Gastroesophageal sphincter (tissue), 4 donors: ENCODE measurements at places on chromosomes 12 and 14.

GRCh38 chr12:67792185-67792584 lies 143.6 kb downstream of the DYRK2 start:
- ATAC-seq: no peak

DNA sequence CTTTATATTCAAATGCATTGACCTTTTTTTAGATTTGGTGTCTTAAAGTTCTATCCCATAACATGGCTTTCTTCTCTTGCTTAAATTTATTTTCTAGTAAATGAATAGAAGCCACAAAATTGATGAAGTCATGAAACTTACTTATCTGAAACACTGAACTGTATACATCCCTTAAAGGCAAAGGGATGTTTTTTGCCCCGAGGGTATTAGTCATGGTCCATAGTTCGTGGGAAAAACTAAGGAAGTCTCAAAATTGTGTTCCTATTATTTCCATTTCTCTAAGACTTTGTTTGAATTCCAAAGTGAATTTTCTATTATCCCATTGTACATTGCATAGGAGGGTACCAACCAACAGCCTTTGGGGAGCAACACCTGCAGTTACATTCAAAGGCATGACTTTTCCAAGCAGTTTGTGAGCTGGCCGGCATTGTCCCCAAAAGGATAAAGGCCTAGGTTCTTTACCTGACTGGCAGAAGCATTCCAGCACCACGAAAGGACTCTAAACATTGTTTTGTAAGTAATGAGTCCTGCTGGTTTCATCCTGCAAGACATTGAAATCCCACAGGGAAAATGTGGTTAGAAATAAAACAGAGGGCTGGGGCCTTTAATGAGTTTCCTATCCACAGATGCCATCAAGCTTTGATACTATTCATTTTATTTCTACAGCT lies 473.5 kb downstream of the PRKD1 start:
- ATAC-seq: no peak

- ATAC-seq: no peak
Measured at GRCh38 chr12:13117029-13117428, 13.6 kb upstream of the GSG1 start.

DNA sequence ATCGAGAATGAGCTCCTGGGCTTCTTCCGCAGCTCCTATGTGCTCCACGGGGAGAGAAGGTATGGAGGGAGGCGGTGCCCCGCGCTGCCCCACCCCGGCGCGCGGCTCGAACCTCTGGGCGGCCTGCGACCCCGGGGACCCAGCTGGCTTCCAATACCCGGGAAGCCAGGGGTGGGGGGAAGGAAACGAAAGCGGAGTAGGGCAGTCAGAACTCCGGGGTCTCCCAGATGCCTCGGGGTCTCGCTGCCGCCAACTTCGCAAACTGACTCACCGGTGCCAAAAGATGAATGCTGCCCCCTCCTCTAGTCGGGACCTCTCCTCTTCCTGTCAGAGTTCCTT lies 1.3 kb downstream of the TRHDE start:
- no peak for ATAC-seq

- ATAC-seq: no peak
Measured at GRCh38 chr14:99996951-99997571, 68.2 kb upstream of the EVL start.

DNA sequence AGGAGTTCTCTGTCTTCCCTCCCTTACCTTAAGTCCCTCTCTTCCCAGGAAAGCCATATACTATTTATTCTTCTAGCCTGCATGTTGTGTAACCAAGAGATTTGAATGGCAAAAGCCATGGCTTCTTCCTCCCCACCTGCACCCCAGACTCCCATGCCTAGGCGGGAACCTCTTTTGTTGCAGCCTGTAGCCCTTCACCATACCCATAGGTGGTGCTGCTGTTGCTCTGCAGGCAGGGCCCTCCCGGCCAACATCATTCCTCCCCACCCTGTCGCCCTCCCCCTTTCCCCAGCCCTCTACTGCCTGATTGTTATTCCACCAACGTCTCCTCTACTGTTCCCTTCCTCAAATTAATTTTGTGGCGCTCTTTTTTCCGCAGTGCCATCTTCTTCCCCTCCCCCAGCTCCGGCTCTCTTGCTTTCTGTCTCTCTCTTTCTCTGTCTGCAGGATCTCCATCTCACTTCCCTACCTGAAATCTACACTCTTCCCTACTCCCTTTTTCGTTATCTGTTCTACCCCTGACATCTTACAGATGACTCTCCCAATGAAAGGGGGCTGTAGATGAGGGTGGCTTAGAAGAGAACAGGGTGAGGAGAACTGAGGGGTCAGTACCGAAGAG lies 13.8 kb downstream of the NGDN start:
- ATAC-seq: no peak

GRCh38 chr14:47208434-47208833 lies 467.0 kb downstream of the MDGA2 start:
- no peak for ATAC-seq

GRCh38 chr12:53115891-53116648 lies 12.8 kb downstream of the SOAT2 start:
- ATAC-seq: peak; percentile 53

GRCh38 chr12:109696485-109697269 lies 16.9 kb upstream of the FAM222A start:
- ATAC-seq: no peak

DNA sequence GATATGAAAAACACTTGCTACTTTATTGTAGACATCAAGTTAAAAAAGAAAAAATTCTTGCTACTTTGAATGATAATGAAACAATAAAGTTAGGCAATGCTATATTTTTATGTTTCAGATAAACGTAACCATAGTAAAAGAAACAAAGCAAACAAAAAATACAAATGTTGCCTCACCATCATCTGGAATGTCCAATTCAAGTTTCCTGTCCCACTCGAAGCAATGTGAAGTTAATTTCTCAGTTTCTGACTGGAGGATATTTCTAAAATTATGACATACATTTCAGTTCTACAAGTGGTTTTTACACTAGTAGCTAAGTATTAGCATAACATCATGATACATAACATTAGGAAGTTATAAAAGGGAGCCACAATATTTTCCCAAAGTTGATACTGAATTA lies 20.9 kb downstream of the DLGAP5 start:
- ATAC-seq: no peak

- no peak for ATAC-seq
Measured at GRCh38 chr12:5512601-5512970, 80.7 kb downstream of the NTF3 start.

DNA sequence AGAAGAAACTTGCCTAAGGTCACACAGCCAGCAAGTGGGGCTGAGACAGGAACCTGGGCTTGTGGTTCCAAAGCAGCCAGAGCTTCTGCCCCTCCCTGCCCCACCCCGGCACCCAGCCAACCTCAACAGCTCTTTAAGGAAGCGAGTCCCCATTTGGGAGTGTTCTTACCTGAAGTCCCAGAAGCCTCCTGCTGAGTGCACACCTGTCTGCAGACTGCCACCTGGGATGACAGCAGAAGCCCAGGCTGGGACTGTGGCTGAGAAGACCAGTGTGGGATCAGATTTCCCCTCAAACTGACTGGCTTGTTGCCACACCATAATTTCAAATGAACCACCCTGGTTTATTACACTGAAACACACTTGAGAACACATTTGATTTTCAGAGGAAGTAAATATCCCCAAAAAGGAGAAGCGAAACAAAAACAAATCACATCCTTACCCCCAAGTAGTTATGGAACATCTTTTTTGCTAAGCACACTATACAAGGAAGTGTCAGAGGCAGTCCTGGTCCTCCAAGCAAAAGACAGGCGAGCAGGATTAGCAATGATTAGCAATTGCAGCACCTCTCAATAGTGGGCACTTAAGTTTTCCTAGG lies 6.3 kb upstream of the RIN3 start:
- no peak for ATAC-seq

GRCh38 chr12:126847005-126847629 lies 1419.9 kb upstream of the TMEM132C start:
- ATAC-seq: no peak

GRCh38 chr14:64971943-64972791 lies at the start of gene RAB15:
Gene RAB15 (minus strand): TSS chr14:64972336. CDS start chr14:64972076, 260 bp downstream.
- peak; percentile 82 for ATAC-seq

DNA sequence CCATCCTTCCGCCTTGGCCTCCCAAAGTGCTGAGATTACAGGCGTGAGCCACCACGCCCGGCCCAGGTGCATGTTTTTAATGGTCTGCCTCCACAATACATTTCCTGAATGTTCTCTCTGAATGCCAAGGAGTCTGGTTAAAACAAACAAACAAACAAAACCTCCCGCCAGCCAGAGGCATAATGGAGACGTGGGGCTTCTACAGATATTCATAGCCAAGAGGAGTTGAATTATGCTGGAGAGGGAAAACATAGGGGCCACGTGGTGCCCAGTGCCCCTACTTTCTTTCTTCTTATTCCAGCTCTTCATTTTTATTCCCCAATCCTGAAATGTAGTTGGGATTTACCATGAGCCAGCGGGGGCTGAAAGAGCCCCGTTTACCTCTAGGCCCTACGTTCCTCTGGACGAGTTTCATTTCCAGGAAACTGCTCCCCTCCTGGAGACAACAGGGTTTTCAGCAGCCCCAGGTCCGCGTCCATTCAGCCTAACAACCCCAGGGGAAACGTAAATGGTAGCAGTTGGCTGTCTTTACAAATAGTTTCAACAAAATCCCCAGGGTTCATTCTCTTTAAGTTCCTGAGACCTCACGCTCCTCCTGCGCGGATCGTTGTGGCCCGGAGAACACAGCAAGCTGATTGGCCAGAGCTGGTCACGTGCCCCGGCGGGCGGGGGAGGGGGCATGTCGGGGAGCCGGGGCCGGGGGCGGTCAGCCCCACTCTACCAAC lies 108.5 kb upstream of the ESRRB start:
- peak; percentile 60 for ATAC-seq

DNA sequence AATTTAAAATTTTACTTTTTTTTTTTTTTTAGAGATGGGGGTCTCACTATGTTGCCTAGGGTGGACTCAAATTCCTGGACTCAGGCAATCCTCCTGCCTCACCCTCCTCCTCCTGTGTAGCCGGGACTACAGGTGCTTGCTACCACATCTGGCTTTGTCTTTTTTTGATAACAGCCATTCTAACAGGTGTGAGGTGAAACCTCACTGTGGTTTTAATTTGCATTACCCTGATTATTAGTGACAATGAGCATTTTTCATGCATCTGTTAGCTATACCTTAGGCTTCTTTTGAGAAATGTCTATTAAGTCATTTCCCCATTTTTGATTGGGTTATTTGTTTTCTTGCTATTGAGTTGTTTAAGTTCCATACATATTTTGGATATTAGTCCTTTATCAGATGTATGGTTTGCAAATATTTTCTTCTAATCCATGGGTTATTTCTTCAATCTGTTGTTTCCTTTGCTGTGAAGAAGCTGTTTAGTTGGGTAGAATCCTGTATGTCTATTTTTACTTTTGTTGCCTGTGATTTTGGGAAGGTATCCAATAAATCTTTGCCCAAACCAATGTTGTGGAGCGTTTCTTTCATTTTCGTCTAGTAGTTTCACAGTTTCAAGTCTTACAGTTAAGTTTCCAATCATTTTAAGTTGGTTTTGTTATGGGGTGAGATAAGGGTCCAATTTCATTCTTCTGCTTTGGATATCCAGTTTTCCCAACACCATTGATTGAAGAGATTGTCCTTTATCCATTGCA lies 86.1 kb downstream of the MYF5 start:
- no peak for ATAC-seq

DNA sequence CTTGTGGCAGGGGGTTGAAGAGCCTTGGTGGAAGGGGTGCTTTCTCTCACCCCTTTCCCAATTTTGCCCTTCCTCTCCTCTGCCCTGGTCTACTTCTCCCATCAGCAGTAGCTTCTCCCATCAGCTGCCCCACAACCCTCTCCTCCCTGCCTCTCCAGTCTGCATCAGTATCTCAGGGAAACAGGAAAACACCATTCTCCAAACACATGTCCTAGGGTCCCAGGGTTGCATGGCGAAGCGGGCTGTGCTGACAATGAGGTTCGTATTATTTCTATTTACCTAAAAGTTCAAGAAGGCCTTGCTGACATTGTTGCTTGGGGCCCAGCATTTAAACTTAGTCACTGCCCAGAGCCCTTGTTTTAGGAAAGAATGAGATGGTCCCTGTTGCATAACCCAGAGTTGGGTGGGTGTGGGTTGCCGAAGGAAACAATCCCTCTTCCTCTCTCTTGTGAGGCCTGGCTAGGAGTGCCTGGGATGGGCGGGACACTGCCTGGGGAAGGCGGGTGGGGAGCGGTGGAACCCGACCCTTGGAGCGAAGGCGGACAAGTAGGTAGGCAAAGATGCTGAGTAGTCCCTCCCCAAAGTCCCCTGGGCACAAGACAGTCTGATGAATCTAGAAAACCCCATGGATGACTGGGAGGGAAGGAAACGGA lies 1.3 kb upstream of the IGFBP6 start:
- peak; percentile 79 for ATAC-seq

DNA sequence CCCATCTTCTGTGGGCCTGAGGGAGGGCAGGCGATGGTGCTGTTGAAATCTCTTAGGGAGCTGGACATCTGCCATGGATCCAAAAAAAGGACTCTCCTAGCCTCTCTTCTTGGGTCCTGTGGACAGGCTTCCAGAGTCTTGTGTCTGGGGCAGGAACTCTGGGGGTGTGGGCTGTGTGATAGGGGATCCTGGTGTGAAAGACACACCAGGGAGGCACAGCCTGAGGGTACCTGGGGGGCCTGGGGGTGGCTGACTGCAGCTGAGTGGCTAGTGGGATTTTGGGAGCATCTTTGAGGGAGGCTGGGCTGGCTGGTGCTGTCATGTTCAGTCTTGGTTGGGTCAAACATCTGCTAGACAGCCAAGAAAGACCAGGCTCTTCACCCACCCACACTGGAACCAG lies 1.8 kb upstream of the KRT83 start:
- ATAC-seq: no peak

GRCh38 chr12:128267131-128267622 lies at the start of gene TMEM132C:
Gene TMEM132C (plus strand): TSS chr12:128267170. CDS start chr12:128267403, 233 bp downstream.
- ATAC-seq: peak; percentile 29

GRCh38 chr12:203074-203461 lies 10.9 kb downstream of the SLC6A12 start:
- no peak for ATAC-seq

DNA sequence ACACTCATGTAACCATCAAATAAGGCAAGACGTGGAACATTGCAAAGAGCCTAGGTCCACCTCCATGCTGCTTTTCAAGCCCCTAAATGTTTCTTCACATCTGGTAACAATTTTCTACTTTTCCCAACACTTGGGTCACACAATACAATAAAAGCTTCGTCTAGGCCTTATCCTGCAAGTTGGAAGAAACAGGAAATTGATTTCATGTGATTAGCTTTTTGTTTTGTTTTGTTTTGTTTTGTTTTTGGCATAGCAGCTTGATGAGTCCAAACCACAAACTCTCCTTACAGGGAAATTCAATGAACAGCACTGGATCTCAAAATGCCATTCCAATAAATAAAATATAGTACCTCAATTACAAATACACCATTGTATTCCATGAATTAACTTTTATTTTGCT lies 19.3 kb downstream of the TAS2R50 start:
- ATAC-seq: no peak

DNA sequence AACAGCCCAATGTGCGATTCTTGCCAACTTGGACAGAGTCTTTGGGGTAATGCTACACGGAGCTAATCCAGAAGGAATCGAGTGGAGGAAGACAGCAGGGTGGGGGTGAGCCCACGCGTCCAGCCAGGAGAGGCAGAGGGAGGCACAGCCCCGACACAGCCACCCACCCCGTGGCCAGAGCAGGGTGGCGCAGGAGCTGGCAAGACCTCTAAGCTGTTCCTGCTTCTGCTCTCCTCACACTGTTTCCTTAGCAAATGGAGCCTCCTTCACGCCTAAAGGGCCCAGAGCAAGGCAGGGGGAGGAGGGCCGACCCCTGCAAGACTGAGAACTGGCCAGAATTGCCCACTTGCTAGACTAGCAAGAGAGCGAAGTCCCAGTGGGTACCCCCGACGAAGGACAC lies 91.5 kb downstream of the FBXL14 start:
- ATAC-seq: no peak
